Hair follicle dermal papilla cell (primary cell): ENCODE measurements at places on chromosomes 11 and 22. TPM values are rescaled to one million over a fixed set of nuclear protein-coding genes. Genes with fewer than 3 reads are reported as not detected.

The CNTF gene
- total RNA-seq: 2.9 and 3.4 TPM in 2 replicates

The YPEL4 gene
- 0.73 and 0.97 TPM in 2 replicates for total RNA-seq

The LPXN gene
- total RNA-seq: 10.9 and 17.1 TPM in 2 replicates

The OR2D2 gene
- total RNA-seq: 0.32 and 0.61 TPM in 2 replicates

The OR6A2 gene
- total RNA-seq: 0.32 and 0.49 TPM in 2 replicates
